ENCODE measurements at places on chromosomes 6 and 20.

DNA sequence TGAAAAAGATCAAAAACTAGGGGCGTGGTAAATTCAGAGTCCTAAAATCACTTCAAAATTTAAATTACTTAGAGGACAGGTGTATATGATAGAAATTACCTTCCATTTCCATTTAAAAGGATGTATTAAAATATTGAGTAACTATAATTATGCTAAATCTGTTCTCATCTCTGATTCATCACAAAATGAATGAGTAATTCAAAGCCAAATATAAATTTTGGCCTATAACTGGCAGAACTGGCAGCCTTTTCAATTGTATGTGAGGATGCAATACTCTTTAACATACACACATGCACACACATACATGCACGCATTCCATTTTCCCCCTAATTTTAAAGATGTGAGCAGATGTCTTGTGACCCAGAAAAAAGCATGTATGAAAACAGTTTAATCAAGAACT is 194.6 kb downstream of the EPM2A start:
- DNase-seq = no peak

DNA sequence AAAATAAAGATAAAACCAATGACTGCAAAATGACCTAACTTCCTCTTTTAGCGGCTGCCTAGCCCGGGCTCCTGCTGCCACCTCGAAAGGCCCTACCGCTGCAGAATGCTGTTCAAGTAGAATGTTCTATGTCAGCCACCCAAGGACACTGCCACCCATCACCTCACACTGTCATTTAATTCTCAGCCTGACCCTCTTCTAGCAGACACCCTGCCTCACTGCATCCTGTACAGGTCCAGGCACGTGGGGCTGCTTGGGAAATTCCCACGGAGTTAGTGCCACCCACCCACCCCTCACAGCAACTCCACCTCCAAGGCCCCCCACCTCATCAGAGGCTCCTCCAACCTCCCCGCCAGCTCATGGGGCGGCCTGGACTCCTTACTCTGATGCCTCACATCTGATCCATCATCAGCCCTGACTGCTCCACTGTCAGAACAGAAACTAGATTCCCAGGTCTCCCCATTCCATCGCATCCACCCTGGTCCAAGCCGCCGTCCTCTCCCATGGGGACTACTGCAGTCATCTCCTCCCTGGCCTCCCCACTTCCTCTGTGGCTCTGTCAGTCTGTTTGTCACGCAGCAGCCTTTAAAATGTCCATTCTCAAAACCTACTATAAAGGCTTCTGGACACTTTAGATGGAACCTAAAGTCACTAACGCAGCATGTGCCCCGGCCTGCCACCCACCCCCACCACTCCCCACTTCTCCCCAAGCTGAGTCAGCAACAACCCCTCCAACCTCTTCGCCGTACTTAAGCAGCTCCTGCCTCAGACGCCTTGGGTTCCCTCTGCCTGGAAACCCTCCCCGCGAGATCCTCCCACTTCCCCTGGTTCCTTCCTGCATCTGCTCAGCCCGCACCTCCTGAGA is 17.0 kb downstream of the NFATC2 start:
- no peak for DNase-seq

DNA sequence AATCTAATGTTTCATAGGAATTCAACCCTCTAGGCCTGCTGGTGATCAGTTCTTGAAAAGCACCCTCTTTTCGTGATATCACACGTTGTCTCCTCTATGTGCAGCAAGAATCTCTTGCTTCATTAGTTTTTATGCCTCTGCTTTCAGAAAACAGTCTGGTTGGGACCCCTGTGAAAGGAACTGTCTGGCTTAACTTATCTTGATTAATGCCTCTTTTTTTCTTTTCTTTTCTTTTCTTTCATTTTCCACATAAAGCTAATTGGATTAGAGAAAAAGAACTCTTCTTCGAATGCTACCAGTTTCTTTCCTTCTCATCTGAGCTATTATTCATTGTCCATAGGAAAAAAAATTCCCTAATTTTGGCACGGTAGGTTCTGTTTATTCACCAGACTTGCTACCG is 21.3 kb downstream of the ZNF311 start:
- no peak for DNase-seq

DNA sequence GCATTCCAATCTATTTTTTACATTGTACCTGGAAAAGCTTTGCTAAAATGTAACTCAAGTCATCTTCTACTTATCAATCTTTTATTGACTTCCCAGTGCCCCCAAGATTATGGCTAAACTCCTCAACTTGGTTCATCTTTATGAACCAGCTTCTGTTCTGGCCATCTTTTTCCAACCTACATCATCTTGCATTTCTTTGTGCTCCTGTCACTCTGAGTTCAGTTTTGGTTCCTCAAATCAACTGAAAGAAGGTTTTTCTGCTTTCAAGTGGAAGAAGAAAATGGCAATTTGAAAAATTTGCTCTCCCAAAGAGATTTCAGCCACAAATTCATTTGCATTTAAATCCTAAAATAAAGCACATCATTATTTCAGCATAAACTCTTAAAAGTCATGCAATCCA is 41.8 kb downstream of the GPX5 start:
- DNase-seq = no peak

DNA sequence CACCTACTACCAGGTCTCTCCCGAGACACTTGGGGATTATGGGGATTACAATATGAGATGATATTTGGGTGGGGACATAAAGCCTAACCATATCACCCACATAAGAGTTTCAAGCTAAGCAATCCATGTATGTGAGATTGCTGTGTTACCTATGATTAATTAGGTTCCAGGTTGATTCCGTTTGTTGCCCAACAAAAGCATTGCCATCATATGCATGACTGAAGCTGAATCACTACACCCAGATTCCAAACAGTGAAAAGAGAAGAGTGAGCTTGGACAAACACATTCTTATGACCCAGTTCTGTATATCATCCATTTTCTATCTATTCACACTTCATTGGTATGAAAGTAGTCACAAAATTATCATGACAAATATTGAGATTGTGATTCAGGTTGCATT is 952.5 kb upstream of the MAN1A1 start:
- DNase-seq = no peak

- DNase-seq = no peak
Measured at GRCh38 chr20:20303742-20304141, 64.2 kb upstream of the INSM1 start.

GRCh38 chr6:98836962-98837944 is 2.9 kb downstream of the POU3F2 start:
- no peak for DNase-seq

- peak; percentile 33 for DNase-seq
Measured at GRCh38 chr6:139533171-139533570, 158.7 kb upstream of the CITED2 start.

GRCh38 chr6:19356692-19357091 is 480.5 kb upstream of the ID4 start:
- DNase-seq = no peak

GRCh38 chr6:118419448-118420394 is 128.4 kb upstream of the PLN start:
- DNase-seq = peak; percentile 36

GRCh38 chr20:9705722-9706476 is 133.0 kb downstream of the PAK5 start:
- no peak for DNase-seq

DNA sequence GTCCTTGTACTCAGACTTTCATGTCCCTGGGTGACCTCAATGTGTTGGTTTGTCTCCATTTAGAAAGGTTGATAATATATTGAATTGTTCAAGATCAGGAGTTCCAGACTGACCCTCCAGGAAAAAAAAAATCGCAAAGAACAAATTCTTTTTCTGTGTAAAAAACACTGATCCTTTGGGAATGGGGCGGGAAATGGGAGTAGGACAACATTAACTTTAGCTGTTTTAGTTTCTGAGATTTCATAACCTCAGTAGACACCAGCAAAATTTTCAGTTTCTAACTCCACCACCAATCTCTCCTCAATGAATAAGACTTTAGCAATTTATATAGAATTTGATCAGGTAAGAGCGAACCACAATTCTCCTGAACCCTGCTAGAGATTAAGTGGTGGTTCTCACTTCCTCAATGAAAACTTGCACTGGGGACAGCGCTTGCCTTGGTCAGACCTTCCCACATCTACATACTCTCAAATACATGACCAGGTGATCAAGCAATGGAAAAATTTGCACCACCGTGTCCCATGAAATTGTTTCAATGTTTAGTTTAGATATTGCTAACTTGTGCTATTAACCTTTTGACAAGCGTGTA is 231.2 kb upstream of the PLN start:
- no peak for DNase-seq

- peak; percentile 72 for DNase-seq
Measured at GRCh38 chr6:90131614-90132423, 164.8 kb downstream of the BACH2 start.

- DNase-seq = peak; percentile 23
Measured at GRCh38 chr6:169344750-169345065, 91.1 kb upstream of the THBS2 start.

GRCh38 chr6:136228814-136229213 is 21.3 kb downstream of the MTFR2 start:
- DNase-seq = no peak

DNA sequence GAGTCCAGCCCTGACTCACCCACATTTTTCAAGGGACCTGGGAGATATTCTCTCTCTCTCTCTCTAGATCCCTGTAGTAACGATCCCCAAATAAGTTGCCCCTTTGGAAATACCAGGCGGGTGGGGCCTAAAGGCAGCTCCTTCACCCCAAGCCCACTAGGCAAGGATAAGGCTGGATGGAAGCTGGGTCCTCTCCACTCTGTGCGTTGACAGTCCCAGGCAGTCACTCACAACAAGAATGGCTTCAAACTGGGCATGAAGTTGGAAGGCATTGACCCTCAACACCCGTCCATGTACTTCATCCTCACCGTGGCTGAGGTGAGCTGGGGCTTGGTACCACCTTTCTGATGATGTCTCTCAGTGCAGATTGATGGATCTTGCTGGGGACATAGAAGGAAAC is 21.6 kb downstream of the L3MBTL1 start:
- no peak for DNase-seq

- DNase-seq = peak; percentile 76
Measured at GRCh38 chr6:166997768-166998255, 1.4 kb upstream of the CEP43 start.

DNA sequence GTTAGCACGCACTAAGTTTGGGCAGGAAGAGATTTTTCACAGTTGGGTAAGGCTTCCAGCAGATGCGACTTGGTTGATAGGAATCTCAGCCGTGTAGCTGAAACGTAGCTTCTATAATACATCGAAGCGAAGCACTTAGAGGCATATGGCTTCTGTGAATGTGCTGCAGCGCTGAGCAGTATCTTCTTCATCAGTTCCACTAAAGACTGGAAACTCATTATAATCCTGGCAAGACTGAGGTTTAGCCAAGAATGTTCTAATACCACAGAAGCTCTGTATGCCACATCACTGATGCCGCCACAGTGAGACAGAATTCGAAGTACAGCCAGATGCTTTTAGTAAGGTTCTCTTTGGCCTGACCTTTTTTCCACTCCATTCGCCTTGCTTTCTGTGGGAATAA is 680.2 kb upstream of the AGPAT4 start:
- no peak for DNase-seq

DNA sequence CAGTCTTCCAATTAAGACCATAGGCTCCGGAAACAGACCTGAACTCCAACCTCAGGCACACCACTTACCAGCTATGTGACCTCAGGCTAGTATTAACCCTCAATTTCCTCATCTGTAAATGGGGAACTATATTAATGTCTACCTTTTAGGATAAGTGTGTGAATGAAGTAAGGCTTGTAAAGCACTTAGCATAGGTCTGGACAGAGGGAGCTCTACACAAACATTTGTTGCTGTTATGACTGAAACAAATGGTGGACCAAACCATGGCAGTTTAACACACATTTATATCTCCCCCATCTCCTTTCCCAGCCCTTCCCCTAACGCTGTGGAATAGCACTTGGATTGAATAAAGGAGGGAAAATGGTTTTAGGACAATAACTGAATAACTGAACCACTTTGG is 48.7 kb downstream of the TSHZ2 start:
- no peak for DNase-seq

- peak; percentile 52 for DNase-seq
Measured at GRCh38 chr6:128410584-128410983, 109.8 kb downstream of the PTPRK start.

DNA sequence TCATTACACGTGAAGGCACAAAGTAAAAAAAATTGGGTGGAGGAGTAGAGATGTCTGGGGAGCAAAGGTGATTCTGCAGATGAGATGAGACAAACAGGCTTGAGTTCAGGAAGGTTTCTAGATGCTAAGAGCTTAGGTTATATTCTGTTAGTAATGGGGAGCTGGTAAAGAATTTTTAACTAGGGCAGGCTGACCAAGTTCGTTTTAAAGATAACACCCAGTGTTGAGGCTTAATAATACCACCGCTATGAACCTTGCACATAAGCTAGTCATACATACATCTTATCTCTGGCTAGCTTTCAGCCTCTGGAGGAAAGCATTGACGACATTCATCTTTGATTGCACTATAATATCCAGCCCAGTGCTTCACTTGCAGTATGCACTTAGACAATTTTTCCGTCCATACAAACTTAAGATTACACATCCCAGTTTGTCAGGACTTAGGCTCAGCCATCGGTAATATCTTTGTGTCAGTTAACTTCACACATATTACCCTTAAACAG is 12.1 kb downstream of the NHSL1 start:
- DNase-seq = no peak

GRCh38 chr20:41619360-41620100 is 1.4 kb upstream of the CHD6 start:
- peak; percentile 68 for DNase-seq

DNA sequence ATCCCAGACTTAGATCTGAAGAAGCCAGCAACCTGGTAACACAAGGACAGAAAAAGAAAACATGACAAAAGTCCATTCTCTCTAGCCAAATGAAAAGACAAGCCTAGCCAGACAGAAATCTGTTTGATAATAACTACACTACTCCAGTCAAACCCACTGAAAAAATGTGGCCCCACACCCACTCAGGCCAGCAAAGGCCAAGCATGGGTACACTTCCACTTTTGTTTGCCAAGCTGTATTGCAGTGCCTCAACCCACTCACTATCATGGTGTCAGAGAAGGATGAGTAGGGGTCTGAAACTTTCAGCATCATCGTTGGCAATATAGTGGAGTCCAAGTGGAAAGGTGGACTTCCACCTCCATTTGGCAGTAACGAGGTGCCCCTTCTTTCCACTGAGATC is 45.8 kb downstream of the EPM2A start:
- DNase-seq = no peak

DNA sequence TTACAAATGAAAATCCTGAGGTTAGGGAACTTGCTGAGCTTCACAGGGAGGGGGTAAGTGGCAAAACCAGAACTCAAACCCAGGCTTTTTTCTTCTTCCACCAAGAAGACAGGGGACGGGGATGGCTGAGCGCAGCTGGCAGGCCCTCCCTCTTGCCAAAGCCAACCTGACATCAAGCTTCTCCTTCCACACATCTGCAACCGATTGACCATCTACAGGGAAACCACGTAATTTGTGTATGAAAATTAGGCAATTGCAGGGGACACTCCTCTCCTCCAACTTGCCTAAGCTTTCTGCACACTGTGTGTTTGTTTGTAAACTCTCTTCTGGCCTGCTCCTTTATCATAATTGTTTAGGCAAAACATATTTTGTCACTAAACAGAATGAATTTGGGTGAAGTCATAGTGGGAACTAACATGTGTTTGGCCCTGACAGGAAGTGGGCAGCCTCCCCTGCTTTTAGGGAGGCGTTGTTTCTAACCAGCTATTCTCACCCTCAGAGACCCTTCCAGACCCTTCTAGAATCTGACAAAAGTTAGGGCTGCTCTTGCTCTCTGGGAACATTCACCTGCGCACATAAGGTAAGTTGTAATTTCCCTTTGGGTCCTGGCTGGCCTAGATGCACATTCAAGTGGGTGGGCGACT is 18.9 kb downstream of the ZNF831 start:
- no peak for DNase-seq

GRCh38 chr6:130810307-130811030 is 16.7 kb upstream of the SMLR1 start:
- DNase-seq = peak; percentile 26
